Daoy (cell line): ENCODE measurements at places on chromosomes 6 and 20. TPM values are rescaled to one million over a fixed set of nuclear protein-coding genes. Genes with fewer than 3 reads are reported as not detected.

The MUC21 gene
- total RNA-seq: not detected in 2 replicates

The SLC17A3 gene
- not detected in 2 replicates for total RNA-seq

The SYCP2L gene
- 0.11 TPM in 1 of 2 replicates, not detected in the other for total RNA-seq

The EEF1A2 gene
- total RNA-seq: 3.9 and 6.4 TPM in 2 replicates

The FAM83C gene
- total RNA-seq: not detected in 2 replicates

The SLC2A10 gene
- 3.8 and 11.4 TPM in 2 replicates for total RNA-seq

The PSORS1C2 gene
- total RNA-seq: not detected in 2 replicates

The MAFB gene
- 0.97 and 1.1 TPM in 2 replicates for total RNA-seq

The MCCD1 gene
- total RNA-seq: not detected in 2 replicates

- DNase-seq: no peak
Observed at GRCh38 chr6:143964674-143965081, 43.4 kb downstream of the PLAGL1 start.

DNA sequence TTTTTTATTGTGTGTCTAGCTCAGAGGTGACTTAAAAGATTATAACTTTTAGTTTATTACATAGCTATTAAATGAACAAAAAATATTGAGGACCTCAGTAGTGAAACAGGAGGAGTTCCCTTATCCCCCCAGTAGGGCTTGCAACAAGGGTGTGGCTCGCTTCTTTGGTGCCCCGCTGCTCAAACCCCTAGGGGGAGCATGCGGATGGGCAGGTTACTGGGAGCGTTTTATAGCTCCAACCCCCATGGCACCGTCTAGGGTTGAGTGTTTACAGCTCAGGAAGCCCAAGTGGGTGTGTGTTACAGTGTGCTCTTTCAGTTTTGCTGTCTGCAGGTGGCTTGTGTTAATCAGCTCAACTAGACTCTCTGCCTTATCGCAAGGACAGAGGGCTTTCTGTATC lies 1513.7 kb downstream of the GRIK2 start:
- DNase-seq: no peak

DNA sequence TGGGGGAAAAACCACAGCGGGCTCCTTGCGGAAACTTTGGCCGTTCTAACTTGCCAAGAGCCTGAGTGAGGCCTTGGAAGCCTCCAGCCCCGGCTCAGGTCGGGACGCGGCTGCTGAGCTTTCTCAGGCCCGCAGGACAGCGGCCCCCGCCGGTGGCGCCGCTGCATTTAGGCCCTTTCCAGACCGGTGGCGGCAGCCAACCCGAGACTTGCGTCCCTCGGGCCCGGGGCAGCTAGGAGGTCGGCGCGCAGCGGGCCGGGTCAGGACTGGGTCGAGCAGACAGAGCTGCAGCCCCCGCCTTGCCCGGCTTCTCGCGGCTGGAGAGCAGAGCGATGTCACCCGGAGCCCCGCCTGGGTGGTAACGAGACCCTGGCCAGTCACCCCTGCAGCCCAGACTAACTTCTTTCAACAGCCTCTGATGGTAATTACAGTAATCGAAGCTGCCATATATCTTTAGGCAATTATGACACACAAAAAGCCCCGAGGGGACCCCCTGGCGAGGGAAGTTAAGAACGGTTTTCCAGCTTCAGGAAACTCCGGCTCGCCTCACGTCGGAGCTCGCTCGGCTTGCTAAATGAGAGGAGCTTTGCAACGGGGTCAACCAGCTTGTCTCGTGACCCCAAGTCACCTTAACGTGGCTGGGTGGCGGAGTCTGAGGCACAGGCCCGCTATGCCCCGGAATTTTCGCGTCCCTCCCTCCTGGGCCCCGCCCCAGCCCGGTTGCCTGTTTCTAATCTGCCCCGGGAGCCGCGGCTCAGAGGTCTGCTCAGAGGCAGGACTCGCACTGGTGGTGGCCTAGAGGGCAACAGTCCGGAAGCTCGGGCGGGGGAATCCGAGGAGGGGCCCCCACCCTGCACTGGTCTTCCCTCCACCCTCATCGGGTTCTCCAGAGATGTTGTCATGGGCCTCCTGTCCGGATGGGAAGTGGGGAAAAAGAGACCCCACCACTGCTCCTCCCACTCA lies 3.0 kb downstream of the NR2E1 start:
- peak; percentile 60 for DNase-seq

- DNase-seq: no peak
Observed at GRCh38 chr20:42484790-42485375, 704.8 kb downstream of the PTPRT start.

DNA sequence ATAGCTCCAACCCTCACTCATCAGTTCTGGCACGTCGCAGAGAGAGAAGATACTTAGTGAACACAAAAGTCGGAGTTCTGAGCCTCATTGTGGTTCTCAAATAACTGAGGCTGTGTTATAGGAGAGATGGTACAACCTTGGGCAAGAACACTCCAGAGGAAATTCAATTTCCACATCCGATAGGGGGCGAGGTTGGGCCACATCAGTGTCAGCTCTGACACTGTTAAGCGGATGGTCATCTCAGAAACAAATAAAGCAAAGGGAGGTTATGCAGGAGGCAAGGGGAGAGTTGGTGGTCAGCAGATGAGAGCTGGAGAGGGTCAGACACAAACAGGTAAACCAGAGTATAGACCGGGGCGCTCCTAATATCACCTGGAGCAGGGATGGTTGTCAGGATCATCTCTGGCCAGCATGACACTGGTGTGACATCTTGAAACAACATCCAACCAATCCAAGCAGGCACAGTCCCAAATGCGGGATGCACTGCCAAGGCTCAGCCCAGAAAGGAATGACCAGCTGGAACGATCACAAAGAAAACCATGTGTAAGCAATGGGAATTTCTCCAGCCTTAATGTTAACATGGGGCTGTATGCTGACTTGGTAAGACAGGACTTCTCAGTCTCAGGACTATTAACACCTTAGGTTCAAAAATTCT lies 331.8 kb downstream of the HACE1 start:
- peak; percentile 5 for DNase-seq

DNA sequence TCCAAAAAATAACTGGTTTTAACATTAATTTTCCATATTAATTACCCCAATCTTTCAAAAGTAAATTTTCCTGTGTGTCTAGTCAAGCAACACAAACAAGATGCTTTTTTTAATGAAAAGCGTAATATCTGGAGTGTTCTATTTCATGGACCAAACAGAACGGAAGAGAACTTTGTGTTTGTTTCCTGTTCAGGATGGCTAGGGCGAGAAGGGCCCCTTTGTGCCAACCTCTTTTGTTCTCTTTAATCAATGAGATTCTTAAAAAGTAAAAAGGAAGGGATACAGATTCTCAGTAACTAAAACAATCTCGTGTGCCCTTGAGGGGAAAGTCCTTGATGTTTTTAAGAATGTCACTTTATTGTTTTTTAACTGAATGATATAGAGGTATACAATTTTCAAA lies 55.7 kb downstream of the GNAS start:
- DNase-seq: no peak

DNA sequence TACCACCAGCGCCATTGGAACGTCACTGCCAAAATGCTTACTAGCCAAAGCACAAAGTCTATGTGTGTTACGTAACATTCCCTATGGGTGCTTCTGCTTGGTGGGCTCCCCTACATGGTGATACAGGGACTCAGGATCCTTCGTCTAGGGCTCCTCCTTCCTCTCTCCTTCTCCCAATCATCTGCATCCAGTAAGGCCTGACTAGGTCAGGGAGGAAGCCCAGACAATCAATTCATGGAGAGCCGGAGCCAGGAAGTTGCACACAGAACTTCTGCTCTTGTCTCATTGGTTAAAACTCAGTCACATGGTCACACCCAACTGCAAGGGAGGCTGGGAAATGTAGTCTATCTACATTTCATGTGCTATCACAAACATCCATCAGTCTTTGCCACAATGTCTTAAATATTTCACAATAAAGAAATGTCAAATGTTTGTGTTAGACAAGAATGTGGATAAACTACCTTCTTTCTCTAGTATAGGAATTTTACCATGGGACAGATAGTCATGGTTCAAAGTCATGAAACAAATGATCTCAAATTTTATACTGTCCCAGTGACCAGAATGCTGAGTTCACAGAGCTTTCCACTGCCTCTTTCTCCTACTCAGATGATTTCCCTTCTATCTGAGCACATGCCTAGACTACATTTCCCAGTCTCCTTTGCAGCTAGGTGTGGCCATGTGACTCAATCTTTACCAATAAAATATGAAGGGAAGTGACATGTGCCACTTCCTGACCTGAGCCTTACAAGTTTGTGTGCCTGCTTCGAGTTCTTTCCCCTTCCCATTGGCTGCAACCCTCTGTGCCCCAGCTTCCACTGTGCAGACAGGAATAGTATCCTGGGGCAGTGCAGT lies 9.3 kb upstream of the KCNK15 start:
- DNase-seq: peak; percentile 49

DNA sequence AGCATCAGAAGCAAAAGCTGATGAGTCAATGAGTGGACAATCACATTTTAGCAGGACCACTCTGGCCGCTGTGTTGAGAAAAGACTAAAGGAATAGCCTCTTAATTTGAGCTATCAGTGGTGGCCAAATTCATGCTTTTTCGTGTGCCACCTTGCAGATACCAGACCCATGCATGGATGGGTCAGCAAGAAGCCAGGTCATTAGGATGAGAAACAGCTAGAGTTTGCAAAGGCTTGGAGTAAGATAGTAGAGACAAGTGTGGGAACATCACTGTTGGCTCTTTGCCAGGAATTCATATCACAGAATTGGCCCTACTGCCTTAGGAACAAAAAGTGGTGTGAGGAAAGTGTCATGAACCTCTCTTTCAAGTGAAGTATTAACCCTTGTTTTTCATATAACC lies 25.5 kb downstream of the MRAP2 start:
- no peak for DNase-seq

DNA sequence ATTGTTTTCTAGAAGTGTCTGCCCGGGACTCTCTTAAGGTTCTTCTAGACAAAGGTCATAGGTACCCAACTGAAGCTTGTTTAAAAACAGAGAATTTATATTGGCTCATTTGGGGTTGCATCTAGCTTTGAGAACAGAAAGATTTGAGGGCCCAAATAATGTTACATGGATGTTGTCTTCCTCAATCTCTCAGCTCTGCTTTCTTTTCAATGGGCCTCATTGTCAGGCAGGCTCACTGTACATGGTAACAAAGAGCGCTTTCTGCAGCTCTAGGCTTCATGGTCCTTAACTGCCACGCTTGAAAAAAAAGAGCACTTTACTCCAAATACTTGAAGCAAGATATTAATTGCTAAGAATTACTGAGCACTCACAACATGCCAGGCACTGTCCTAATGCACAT lies 22.2 kb downstream of the NHLRC1 start:
- DNase-seq: no peak

DNA sequence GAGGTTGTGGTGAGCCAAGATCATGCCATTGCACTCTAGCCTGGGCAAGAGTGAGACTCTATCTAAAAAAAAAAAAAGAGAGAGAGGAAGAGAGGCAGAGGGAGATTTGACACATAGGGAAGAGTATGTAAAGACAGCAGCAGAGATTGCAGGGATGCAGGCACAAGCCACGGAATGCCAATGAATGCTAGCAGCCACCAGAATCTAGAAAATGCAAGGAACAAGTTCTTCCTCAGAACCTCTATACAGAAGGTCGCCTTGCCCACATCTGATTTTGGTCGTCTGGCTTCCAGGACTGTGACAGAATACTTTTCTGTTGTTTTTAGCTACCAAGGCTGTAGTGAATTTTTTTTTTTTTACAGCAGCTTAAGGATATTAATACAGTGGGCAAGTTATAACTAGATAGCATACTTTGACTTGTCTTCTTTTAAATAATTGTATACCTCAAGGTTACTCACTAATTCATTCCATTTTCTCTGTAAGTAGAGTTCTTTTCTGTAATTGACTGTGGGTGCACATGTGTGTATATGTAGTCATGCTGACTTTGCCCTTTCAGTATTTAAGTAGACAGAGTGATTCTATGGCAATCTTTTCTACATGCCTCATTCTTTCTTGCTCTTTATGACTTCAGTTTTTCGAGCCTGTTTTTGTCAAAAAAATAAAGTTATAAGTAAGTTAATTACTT lies 402.2 kb downstream of the GJA1 start:
- no peak for DNase-seq

- peak; percentile 69 for DNase-seq
Observed at GRCh38 chr6:5151955-5152401, 66.8 kb downstream of the PPP1R3G start.

- no peak for DNase-seq
Observed at GRCh38 chr6:133787122-133787521, 101.8 kb upstream of the TCF21 start.

DNA sequence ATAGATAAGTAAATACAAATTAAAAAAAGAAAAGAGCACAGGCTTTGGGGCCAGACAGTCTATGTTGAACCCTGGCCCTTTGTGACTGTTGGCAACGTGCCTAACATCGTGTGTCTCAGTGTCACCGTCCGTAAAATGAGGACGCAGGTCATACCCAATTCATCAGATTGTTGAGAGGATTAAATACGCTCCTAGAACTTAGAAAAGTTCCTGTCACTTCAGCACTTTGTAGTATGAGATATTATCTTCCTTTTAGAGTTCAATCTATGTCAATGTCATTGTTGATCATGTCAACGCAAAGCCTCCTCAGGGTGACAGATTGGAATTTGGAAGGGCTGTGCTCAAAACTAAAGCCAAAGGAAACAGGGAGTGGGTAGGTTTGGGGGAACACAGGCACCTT lies 21.7 kb downstream of the SERPINB1 start:
- DNase-seq: no peak

DNA sequence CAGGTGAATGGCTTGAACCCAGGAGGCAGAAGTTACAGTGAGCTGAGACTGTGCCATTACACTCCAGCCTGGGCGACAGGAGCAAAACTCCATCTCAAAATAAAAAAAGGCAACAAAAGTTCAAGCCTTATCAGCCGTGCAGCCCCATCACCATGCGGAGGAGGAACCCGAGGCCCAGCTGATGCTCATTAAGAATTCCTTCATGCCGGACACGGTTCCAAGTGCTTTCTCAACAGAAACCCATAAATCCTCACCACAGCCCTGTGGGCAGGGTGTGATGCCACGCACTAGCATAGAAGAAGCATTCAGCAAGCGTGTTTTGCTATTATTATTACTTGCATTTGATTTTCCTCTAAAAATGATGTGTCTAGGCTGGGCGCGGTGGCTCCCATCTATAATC lies 56.3 kb downstream of the PREX1 start:
- DNase-seq: peak; percentile 57

- no peak for DNase-seq
Observed at GRCh38 chr6:117677553-117678141, 2.4 kb downstream of the NUS1 start.

GRCh38 chr6:32148289-32149091 lies 3.2 kb downstream of the PRRT1 start:
- DNase-seq: no peak

DNA sequence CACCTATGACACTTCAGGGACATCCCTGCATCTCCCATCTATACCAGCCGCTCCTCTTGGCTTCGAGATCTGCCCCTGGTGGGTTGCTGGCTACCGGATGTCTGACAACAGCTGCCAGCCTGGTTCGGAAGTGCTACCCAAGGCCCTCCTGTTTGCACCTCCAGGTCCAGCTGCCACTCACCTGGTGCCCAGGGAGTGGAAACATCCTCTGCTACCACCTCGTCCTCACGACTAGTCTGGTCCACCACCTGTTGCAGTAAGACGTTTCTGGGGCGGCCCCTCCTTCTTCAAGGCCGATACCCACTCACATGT lies 8.3 kb upstream of the PCMTD2 start:
- no peak for DNase-seq
